ENCODE measurements at places on chromosomes 13 and 19.
A peak's percentile ranks its signal among the peaks of the same experiment; 100 is the strongest.

DNA sequence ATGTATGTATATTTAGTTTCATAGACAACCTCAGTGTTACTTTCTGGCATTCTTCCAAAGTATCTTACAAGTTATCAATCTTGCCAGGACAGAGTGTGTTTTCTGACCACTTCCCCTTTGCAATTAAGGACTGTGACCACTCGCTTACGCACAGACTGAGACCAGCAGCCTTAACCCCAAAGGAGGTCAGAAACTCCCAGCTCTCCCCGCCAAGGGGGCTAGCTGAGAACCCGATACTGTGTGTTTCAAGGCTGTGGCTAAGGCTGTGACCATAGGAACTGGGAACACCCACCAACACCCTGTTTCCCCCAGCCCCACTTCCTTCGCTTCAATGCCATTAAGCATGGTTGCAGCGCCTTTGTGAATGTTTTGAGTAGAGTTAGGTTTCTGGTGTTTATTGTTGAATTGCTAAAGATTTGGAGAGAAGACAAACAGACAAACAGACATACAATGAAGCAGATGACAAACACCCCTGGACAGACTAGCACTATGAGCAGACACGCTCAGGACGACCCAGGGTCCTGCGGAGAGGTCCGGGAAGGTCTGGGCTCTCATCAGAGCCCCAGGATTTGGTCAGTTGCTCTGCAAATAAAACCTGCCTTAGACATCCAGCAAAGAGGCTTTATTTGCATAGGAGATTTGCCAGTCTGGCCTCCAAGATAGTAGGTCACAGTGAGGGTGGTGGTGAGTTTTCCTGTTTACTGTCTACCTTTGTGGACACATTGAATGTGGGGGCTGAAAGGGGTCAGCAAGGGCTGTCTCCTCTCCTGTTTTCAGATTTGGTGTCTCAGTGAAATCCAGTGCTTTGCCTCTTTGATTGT, 25.0 kb upstream of the TNFSF11 start:
- no peak for DNase-seq

DNA sequence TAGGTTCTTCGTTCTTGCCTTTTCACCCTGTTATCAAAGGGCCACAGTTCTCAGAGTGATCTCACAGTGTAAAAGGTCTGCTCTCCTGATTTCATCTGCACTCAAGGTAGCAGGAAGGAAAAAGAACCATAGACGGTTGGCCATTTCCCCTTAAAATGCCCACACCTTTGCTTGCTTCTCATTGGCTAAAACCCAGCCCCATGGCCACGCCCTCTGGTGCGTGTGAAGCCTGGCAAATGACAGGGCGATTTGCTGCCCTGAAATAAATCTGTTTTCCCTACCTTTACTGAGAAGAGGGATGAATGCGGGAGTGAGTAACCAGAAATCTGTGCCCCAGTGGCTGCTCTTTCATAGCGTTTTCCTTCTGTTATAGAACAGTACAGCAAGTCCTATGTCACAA, 269.3 kb downstream of the POU4F1 start:
- no peak for DNase-seq

GRCh38 chr19:1942078-1942933, 1.3 kb downstream of the CSNK1G2 start:
- peak; percentile 17 for DNase-seq

GRCh38 chr19:14450168-14450874, 17.2 kb downstream of the PKN1 start:
- no peak for DNase-seq

DNA sequence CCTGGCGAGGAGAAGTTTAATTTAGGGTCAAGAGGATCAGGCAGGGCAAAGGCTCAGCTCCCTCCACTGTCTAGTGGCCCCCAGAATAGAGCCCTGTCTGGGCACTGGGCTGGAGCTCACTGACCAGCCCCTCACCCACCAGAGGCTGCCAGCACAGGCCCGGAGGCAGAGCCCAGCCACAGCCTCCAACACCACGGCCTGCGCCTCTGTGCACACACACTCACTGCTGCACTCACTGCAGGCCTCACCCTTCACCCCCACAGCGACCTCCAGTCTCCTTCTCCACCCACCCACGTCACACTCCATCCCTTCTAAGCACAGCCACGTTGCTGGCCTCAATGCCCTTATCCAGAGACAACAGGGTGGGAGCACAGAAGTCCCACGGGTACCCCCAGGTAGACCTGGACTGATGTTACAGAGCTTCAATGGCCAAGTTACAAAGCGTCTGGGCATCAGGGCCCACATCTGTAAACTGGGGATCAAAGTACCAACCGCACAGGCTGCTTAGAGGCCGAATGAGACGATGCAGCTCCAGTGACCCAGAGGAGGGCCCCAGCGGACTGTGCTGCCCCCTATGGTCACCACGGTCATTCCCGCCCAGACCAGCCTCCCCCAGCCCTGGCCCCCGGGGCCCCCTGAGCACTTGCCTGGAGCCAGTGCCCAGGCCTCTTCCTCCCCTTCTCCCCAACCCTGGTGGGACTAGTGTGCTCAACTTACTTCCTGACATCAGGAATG, 4.5 kb upstream of the PRKD2 start:
- no peak for DNase-seq

GRCh38 chr19:56312787-56313657, 1.6 kb downstream of the ZSCAN5A start:
- DNase-seq = no peak

GRCh38 chr19:36009220-36009619, 607 bp upstream of the SYNE4 start:
- no peak for DNase-seq

GRCh38 chr13:91146601-91147000, 200.9 kb upstream of the MIR17HG start:
- no peak for DNase-seq

DNA sequence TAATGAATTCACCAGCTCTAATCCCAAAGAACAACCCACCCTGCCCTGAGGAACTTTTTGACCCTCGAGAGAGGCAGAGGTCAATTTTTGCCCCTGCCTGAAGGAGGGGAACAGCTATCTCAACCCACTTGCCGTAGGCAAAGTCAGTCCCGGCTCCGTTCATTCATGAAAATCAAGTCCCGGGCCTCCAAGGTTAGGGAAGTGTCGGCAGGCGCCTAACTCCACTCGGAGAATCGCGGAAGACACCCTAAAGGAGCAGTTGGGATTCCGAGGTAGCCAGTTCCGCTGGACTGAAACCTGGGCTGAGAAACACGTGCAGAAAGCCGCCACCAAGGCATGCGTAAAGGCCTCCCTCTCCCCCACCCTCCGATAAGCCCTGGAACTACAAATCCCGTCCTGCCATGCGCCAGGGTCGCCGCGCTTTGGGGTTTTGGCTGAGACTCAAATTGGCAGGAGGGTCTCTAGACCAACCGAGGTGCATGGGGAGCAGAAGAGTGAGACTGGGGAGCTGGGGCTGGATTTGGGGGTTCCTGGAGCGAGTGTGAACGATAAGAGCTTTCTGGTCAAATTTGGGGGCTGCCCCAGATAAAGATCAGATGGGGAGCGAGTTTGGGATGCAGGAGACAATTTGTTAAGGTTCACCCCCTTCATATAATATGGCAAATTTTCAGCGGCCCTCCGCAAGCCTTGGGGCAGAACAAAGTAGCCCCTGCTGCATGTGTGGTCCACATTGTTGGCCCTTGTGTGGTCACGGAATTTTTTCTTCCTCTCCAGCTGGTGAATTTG, at the start of gene TNPO2:
Gene TNPO2 (minus strand): TSS at position 292 of the 786 bp plus-strand sequence. CDS start 2,955 bp downstream, outside the sequence.
- peak; percentile 51 for DNase-seq

DNA sequence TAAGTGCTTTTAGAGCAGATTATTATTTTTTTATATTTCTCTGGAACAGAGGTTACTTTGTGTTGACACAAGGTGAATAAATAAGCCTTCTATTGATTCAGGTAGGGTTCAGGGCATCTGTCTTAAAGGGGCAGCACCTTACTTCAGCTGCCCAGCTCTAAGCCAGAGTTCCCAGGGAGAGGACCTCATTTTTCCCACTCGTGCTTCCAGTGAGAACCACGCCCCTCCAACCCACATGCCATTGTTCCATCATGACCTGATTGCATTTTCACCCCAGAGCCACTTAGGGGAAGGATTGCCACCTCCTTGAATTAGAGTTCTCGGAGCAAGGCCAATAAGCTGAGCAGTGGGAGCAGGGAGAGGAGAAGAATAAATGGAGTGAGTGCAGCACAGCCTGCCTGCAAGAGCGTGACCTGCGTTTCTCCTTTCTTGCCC, 104.3 kb upstream of the FRY start:
- no peak for DNase-seq

DNA sequence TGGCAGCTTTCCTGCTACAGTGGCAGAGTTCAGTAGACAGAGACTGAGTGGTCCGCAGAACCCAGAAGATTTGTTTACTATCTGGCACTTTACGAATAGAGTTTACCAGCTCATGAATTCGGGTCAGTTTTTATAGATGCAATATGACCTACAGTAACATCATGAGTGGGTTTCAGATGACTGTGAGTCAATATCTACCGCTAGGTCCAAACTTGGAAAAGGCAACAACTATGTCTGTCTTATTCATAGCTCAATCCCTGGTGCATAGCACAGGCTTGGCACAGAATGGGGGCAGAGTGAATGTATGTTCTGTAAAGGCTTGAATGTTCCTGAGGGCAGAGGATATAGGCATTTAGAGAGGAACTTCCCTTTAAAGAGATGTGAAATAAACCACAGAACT, 65.2 kb downstream of the RAP2A start:
- no peak for DNase-seq

GRCh38 chr19:5337708-5338655, 2.6 kb downstream of the PTPRS start:
- no peak for DNase-seq

DNA sequence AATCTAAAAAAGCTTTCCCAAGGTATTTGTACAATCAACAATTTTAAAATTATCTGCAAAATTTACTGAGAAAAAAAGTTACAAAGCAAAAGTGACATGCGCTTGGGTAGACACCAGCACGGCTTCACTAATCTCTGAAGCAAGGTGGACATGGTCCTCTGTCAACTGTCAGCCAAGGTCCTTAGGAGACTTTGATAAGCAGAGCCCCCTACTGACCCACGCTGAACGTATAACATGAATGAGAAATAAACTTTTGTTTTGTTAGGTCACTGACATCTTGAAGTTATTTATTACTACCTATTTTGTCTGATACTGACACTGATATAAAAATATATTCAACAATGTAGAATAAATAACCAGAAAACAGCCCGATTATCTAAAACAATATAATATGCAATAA, 100.7 kb upstream of the OBI1 start:
- no peak for DNase-seq

- no peak for DNase-seq
Observed at GRCh38 chr13:87777387-87777786, 106.2 kb downstream of the SLITRK5 start.

GRCh38 chr13:46605825-46606554, 53.0 kb downstream of the LRCH1 start:
- no peak for DNase-seq

DNA sequence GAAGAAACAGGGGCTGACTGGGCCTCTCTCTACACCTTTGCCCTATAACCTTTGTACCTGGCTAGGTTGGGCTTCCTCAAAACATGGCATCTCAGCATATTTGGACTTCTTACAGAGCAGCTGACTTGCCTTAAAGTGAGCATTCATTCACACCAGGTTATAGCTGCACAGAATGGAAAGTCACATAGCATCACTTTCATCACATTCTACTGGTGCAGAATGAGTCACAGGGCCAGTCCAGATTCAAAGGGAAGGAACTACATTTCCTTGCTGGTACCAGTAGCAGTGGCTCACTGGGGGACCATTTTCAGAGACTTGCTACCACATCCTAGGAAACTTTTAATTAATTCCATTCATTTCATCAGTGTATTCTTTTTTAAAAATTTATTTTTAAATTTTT, 20.3 kb upstream of the TPTE2 start:
- DNase-seq = no peak

- no peak for DNase-seq
Observed at GRCh38 chr19:56966225-56966696, 125.7 kb upstream of the PEG3 start.

DNA sequence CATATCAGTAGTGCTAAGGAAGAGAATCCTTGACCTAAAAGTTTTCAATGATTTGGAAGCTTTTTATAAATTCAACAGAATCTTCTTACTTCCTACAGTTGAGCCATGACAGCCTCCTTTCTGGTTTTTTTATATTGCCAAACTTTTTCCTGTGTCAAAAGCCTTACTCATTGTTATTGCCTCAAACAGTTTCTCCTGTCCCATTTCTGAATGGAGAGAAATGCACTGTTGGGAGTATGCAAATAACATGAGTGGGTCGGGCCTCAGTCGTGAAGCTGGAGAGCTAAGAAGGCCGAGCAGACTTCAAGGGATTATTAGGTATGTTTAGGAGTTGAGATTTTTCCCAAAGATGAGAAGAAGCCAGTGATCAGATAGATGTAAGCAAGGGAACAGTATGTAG, 766.4 kb upstream of the KLHL1 start:
- no peak for DNase-seq

DNA sequence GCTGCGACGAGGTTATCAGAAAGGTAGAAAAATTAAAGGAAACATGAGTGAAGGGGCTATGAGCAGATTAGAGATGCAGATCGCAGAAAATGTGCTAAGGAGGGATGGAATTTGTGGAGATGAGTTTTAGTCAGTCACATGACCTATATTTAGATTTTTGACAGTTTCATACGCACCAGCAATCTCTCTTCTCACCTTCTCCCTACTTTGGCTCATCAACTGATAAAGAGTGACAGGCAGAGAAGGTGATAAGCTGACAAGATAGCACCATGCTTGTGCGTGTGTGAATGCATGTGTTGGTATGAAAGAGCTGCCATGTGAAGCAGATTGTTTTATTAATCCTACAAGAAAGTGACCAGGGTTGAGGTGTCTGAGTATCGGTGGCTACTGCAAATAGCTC, 252.6 kb downstream of the RAP2A start:
- DNase-seq = no peak

GRCh38 chr19:3108775-3109174, 14.6 kb downstream of the GNA11 start:
- no peak for DNase-seq

- no peak for DNase-seq
Observed at GRCh38 chr13:31952641-31953380, 78.8 kb upstream of the FRY start.

DNA sequence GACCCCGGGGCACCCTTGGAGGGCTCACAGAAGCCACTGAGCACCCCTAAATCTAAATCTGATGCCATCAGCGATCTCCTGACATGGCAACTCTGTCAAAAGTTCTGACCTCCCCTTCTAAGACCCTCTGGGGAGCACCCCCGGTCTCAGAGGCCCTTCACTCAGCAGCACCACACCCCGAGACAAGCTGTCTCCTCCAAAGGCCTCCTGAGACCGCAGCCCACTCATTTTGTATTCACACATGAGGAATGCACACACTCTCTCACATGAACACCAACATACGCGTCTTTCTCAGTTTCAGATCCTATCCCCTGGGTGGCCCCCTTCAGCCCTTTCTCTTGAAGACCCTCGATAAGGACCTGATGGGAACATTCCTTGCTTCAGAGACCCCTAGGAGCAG, 2.6 kb downstream of the NDUFA11 start:
- DNase-seq = no peak

GRCh38 chr19:413756-414420, 4.9 kb upstream of the C2CD4C start:
- no peak for DNase-seq

- DNase-seq = no peak
Observed at GRCh38 chr19:23263870-23264590, 13.8 kb upstream of the ZNF724 start.

Data from HFF-Myc (cell line).